Central memory CD8-positive, alpha-beta T cell (primary cell): ENCODE measurements at places on chromosomes 2 and 18.

GRCh38 chr2:194380011-194380410 lies 1277.0 kb upstream of the SLC39A10 start:
- DNase-seq: no peak

- DNase-seq: no peak
These were observed 155.7 kb downstream of the CELF4 start for GRCh38 chr18:37409878-37410277.

GRCh38 chr18:39389800-39390379 lies 1824.3 kb upstream of the CELF4 start:
- no peak for DNase-seq

- DNase-seq: no peak
These were observed 48.3 kb downstream of the CABLES1 start for GRCh38 chr18:23183411-23184150.

- no peak for DNase-seq
These were observed 1.8 kb downstream of the NEU2 start for GRCh38 chr2:233034091-233034882.

- DNase-seq: no peak
These were observed 431.3 kb downstream of the TSN start for GRCh38 chr2:122186761-122187222.

DNA sequence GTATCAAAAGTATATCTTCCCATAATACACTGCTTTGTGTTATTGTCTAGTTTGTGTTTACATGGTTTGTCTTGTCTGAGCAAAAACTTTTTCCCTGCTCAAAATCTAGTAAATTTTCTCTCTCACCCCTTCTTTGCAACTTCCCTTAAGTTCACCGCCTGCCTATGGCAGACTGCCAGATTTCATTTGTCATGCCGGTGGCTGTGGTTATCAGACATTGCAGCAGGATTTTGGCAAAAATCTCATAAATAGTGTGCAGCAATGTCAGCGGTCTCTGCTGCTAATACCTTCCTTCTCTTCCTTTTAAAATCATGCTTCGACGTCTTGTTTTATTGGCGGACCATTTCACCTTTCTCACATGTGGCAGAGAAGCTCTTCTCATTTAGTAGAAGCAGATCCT lies 45.6 kb upstream of the TMEM178A start:
- no peak for DNase-seq

GRCh38 chr2:61619561-61619960 lies 81.4 kb upstream of the XPO1 start:
- no peak for DNase-seq

DNA sequence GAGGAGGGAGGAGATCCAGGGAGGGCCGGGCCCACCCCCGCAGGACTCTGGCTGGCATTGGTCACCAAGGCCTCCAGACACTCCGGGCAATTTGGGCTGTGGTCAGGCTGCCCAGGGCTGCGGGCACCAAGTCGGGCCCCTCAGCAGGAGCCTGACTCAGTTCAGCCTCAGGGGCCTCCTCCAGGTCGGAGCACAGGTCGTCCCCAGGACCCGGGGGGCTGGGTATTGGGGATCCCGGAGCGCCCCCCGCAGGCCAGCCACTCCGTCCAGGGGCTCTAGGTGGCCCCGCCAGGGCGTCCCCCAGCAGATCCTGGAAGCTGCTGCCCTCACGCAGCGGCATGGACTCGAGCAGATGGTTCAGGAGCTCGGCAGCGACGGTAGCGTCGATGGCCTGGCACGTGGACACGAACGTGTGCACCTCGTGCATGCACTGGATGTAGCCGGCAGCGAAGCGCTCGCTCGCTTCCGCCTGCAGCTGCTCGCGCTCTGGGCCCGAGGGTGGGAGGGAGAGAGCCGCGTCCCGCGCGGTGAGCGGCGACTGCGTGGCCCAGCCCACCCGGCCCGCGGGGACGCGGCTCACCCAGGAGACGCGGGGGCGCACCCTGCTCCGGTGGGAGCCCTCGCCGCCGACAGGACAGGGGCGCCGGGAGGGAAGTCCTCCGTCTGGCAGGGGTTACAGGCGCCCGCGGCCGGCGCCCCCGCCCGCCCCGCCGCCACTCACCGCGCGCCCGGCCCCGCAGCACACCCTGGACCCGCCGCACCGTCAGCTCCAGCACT lies 884 bp downstream of the HES6 start:
- no peak for DNase-seq
